Caudate nucleus (tissue), 63 donors: ENCODE measurements at places on chromosomes 7 and 10.

DNA sequence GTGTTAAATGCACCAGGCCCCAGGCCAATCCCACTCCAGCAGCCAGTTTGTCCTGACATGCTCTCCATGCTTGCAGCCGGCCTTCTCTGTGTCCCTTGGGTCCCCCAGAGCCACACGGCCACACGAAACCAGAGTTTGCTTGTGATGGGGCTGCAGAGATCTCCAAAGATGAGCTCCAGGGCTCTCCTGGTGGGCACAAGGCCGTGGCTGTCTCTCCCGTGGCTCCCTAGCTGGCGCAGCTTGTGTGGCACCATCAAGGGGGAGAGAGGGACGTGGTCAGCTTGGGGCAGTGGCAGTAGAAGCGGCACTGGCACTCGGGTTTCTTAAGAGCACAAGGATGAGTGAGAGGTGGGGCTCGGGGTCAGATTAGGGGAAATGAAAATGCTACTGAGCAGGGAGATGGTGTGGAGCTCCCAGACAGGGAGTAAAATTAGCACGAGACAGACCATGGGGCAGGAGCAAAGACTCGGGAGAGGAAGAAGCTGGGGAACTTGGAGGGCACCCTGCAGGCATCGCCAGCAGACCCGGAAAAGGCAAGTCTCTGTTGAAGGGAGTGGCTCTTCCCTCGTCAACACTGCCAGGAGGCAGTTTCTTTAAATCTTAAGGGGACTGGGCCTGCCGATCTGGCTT, 572.5 kb upstream of the FOXK1 start:
- no peak for DNase-seq

DNA sequence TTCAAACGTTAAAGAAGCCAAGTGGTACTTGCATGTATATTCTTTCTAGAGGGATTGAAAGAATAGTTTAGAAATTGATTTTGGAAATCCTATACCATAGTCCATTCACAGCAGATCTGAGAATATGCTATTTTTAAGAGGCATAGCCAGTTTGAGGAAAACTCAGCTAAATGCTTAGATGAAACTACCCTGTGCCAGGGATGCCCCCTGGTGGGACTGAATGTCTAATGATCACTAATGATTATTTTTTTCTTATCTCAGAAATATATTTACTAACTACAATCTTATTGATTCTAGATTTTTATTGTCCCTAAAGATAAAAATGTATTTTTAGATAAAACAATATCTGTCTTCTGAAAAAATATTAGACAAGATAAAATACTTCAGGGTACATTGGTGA, 844.9 kb upstream of the PHF14 start:
- DNase-seq = no peak

DNA sequence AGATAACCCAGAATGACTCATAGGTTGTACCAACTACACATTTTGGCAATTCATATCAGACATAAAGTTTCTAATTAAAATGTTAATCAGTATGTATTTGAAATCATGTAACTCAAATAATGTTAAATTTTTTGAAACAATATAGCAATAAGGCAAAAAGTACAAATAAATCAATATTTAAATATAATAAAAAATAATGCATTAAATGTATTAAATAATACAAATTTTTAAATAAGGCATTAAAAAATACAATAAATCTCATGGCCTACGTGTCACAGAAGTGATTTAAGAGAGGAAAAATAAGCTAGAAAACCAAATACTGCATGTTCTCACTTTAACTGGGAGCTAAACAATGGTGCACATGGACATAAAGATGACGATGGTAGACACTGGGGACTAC, 9.1 kb downstream of the PON2 start:
- DNase-seq = no peak

GRCh38 chr10:30111340-30112022, 52.1 kb upstream of the JCAD start:
- no peak for DNase-seq

GRCh38 chr10:129820451-129820850, 143.6 kb downstream of the EBF3 start:
- DNase-seq = no peak

DNA sequence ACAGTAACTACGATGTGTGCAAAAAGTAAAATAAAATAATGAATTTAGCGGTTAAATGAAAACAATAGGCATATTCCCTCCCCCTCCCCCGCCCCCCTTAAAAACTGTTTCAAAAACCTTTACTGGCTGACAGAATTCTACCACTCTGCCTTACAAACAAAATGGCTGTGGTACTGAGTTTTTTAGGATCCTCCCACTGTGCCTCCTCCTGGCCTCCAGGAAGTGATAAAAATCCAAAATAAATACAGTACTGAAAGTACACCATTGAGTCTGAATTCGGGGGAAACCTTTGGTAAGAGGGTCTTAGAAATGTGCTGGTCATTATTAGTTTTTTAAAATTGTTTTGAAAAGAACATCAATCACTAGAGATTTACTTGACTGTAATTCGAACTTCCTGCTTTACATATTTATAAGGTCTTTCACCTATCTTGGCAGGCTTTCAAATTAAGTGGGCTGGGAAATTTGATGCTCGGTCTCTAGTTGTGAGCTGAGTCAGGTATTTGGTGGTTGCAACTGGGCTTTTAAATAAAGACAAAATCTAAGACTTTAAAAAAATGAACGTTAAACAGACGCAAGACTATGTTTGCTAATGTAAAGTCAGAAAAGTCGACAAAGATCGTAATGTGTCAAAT, 32.5 kb upstream of the EPC1 start:
- DNase-seq = peak; percentile 39

- no peak for DNase-seq
Observed at GRCh38 chr7:53984776-53985175, 557.4 kb upstream of the VSTM2A start.

DNA sequence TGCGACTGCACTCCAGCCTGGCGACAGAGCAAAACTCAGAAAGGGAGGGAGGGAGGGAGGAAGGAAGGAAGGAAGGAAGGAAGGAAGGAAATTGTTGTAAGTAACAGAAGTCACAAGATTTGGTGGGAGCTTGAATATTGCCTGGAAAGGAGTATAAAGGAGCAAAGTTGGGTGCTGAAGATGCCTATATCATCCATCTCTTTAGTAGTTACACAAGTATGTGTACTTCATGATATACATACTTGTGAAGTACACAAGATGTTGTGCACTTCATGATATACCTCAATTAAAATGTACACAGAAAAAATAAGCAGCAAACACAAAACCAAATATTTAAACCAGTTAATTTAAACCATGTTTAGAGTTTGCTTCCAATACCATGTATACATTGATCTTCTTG, 1223.8 kb downstream of the SORCS3 start:
- DNase-seq = no peak

DNA sequence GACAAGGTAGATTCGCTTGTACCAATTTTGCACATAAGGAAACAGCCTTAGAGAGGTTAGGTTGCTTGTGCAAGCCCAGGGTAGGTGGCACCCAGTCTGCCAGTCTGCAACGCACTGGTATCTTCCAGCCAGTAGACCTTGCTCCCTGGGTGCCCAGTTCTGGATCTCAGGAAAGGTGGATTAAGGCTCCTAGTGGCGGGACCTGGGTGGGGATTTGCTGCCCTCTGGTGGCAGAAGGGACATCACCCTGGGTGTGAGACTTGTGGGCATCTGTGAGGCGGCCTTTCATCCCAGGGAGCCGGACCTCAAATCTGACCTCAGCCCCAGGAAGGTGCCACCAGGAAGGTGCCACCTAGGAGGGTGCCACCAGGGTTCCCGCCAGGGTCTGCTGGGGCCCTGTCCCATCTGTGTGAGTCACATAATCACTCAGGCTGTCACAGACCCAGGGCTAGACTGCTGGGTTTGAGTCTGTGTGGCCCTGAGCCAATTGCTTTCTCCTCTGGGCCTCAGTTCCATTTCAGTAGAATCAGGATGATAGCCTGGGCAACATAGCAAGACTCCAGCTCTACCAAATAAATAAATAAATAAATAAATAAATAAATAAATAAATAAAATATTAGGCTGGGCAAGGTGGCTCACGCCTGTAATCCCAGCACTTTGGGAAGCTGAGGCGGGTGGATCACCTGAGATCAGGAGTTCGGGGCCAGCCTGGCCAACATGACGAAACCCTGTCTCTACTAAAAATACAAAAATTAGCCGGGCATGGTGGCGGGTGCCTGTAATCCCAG, 5.3 kb upstream of the PRKRIP1 start:
- DNase-seq = peak; percentile 48

DNA sequence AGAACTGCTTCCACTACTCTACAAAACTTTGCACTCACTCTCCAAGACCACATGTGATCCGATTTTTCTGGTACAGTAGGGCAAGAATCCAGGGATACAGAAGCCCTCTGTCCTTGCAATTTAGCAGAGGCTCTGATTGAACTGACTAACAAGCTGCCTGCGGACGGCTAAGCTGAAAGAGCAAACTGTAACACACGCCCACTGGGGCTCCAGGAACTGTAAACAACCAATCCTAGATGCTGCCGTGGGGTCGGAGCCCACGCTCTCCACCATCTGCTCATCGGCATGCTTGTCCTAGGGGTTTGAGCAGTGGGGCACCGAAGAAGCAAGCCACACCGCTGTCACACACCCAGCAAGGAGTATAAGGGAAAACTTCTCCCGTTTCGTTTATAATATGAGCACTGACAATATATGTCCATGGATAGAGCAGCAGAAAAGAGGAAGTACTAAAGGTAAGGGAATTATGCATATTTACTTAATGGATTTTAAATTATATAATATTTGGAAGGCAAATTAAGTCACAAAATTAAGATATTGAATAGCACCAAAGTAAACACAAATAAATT, 634.4 kb upstream of the POT1 start:
- no peak for DNase-seq

- no peak for DNase-seq
Observed at GRCh38 chr7:22346383-22347107, 10.4 kb downstream of the RAPGEF5 start.

GRCh38 chr7:99218406-99219184, 10.7 kb upstream of the KPNA7 start:
- no peak for DNase-seq

DNA sequence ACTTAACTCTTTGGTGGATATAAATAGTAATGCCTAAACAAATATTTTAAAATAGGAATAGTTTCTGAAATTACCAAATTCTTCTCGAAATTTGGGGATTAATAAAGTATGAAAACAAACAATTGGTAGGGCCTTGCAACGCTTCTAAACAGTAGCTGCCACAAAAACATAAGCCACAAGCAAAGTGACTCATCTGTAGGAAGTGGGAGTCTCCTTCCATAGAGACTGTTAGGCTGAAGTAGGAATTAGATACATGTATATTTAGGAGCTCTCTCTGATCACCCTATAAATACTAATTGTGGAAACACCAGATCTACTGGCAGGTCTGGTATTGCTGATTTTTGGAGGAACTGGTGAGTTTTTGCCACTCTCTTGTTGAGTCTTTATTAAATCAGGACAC, 5.7 kb upstream of the LMOD2 start:
- DNase-seq = no peak

GRCh38 chr10:22460101-22460500, 114.8 kb downstream of the SPAG6 start:
- no peak for DNase-seq

GRCh38 chr10:47030191-47030703, 119.0 kb downstream of the PTPN20 start:
- no peak for DNase-seq

DNA sequence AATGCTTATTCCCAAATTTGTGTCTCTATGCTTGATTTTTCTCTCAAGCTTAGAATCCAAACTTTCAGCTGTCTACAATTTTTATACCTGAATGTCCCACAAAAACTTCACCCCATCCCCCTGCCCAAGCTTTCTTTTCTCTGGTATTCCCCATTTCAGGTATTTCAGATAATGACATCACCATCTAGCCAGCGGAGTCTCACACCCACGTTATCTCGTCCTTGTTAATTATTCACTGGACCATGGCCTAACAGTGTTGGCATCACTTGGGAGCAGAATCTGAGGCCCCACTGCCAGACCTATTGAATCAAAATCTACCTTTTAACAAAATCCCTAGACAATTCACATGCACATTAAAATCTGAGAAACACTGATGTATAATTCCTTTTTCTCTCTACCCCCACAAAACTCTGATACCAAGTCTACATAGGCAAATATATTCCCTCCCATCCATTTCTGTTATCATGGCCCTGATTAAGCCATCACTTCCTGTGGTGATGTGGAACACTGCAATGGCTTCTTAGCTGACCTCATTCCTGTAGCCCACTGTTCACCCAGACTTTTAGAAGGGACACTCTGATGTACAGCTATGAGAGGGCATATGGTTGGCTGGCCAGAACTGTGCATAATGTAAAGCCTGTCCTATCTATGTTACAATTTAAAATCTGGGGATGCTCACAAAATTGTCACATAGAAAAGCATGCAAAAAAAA, 31.4 kb downstream of the ZNF438 start:
- no peak for DNase-seq

DNA sequence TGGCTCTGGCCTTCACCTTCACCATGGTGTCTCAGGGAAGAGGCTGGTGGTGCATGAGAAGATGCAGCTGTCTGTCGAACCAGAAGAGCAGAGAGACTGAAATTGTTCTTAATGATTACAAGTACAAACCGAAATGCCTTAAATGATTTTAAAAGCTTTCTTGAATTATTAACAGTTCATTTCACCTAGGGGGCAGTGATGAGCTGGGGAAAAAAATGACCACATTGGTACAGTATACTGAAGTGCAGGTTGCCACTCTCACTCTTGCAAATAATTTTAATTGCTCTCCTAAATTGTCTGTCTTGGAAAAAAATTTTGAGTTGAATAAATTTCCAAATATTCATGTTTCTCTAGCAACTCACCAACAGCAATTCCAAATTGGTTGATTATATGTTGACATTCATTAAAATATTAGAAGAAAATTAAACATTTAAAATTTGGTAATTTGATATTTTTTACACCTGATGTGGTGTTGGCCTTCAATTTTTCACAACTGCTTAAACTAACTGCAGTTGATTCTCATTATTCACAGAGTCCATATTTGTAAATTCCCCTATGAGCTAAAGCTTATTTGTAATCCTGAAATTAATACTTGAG, 692.6 kb downstream of the ZWINT start:
- DNase-seq = no peak

DNA sequence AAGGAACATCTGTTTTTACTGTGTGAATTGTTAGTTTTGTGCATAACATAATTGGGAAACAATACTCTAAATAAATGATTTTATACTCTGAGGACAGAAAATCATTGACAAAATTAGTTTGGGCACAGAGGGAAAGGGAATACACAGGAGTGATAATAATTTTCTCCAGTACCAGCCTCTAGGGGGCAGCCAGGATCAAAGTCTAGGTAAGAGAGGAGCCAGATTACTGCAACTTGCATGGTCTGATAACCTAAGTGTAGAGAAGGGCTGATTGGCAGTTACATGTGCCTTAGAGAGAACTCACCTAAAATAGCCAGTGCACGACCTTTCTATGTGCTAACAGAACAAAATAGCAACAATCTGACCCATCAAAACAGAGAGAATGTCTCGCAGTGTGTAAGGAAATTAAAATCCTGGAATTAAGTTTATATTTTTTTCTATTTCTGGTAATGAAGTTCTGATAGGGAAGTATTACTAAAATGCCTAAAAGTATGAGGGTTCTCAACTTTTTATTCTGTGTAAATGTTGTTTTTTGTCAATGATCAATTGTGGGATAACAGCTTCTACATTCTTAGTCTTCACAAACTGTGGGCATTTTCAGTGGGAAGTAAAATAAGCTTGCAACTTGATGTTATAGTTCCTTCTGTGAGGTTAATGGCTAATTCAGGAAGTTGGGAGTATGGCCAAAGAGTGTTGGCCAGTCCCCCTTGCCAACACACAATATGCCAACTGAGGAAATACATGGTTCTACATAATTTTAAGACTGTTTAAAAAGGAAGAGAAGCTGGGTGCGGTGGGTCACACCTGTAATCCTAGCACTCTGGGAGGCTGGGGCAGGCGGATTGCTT, 66.4 kb downstream of the EXOC6 start:
- DNase-seq = peak; percentile 18

GRCh38 chr7:76425156-76425555, 406 bp downstream of the ZP3 start:
- DNase-seq = no peak

GRCh38 chr10:103706762-103707161, 148.6 kb downstream of the SH3PXD2A start:
- no peak for DNase-seq
